ENCODE measurements at places on chromosomes 5 and 9.

- DNase-seq: no peak
Measured at GRCh38 chr5:38776149-38776896, 69.5 kb upstream of the OSMR start.

GRCh38 chr5:72478276-72478675, 28.9 kb downstream of the ZNF366 start:
- DNase-seq: no peak

GRCh38 chr5:137891849-137892248, 2.6 kb downstream of the PKD2L2 start:
- no peak for DNase-seq

DNA sequence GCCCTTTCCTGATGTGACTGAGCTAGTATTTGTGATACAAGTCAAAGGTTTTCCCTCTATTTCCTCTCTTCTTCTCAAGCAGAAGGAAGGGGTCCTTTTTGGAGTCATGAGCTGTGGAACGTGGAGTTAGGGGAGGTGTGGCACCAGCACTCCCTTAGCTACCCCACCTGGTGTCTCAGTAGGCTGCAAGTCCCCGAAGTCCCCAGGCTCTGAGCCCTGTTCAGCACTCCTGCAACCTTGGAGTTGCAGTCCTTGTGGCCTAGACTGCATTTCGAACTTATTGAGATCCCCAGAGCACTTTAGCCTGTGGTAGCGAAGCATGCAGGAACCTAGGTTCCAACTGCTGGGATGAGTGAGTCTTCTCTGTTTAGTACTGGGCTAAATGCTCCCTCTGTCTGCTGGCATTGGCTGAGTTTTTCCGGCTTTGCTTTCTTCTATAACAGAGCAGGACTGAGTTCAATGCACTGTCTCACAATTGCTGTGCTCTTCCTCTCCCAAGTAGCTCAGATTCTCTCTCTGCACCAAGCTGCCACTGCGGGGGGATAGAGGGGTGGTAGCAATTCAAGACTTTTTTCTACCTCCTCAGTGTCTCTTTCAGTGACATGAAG, 600.7 kb upstream of the CDH9 start:
- no peak for DNase-seq

GRCh38 chr5:80156156-80156555, 99.7 kb downstream of the SERINC5 start:
- no peak for DNase-seq

DNA sequence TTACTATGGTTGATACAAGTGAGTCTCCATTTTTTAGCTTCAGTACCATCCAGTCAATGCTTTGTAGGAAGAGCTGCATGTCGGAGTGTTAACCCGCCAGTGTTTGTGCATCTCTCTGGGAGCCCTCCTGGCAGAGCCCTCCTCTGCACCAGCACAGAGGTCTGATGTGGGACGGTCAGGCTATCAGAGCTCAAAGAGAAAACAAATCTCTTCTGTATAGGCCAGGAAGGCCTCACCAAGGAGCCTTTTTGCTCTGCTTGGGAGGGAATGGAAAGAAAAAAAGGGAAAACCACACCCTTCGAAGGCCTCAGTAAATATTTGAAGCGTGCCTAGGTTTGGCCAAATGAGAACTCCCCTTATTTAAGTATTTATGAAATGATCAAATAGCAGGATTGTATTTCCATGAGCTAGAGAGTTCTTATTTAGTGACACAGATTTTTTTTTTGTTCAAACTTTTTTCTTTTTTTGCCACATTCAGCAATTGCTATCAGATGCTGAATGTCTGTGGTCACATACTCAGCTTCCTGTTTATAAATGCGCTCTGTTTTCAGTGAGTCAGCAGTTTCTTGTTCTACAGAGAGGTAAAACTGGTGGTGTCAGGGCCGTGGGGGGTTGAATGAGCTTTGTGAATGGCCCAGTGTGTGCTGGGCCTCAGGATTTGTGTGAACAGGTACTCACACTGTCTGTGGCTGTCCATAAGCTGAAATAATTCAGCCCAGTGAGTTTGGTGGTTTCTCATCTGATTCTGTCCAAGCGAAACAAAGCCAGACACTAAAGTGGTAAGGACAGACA, 226.6 kb downstream of the SNX18 start:
- DNase-seq: peak; percentile 78

- DNase-seq: no peak
Measured at GRCh38 chr9:128242828-128243214, 33.0 kb downstream of the GOLGA2 start.

DNA sequence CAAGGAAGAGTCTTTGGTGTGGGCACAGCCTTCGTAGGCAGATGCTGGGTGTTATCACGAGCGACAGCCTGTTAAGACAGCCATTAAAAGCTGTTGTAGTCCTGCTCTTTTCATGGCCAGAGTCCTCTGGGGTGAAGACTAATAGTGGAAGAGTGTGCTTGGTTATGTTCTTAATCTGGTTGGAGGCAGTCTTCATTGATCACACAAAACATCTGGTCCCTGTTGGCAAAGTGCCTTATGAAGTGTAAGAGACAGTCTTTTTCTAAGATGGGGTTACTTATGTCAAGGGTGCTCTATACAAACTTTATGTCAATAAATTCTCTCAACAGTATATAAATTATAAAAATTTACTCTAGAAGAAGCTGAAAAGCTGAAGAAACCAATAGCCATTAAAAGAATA, 280.4 kb downstream of the CAAP1 start:
- no peak for DNase-seq

GRCh38 chr5:145697251-145697990, 137.7 kb downstream of the PRELID2 start:
- no peak for DNase-seq

- DNase-seq: no peak
Measured at GRCh38 chr5:168590666-168591065, 11.5 kb upstream of the PANK3 start.

GRCh38 chr5:36722900-36723299, 116.5 kb downstream of the SLC1A3 start:
- peak; percentile 16 for DNase-seq

DNA sequence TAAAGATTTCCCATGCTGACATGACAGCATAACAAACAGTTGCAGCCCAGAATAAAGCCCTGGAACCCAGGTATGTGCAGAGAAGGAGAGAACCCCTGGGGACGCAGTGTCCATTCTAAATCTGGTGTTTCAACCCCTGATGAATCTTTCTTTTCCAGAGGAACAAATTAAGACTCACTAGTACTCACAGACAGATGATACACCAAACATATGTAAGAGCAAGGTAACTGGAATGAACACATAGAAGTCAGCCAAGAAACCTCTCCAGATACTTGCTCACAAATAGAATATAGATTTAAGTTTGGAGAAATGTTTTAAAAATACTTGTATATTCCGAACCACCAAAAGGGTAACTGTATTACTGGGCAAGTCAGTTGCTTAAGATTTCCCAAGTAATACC, 130.8 kb upstream of the OTULINL start:
- DNase-seq: no peak

- DNase-seq: no peak
Measured at GRCh38 chr5:135271533-135272310, 127.3 kb downstream of the MACROH2A1 start.

DNA sequence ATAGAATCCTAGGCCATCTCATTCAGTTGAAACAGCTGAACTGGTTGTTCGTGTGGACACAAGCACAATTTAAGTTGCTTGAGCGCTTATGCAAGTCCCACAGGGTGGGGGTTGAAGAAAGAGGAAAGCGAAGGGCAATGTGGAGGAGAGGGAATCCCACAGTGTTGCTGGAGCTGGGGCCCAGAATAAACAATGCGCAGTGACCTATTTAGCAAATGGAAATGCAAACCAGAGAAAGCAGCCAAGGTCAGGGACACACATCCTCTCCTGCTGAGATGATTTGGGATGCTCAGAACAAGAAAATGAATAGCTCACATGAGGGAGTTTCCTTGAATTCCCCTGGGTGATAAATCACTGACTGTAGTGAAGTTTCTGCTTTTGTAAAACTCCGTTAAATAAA, 838.3 kb downstream of the TLE4 start:
- no peak for DNase-seq

GRCh38 chr9:21770871-21771560, 31.4 kb upstream of the MTAP start:
- no peak for DNase-seq

DNA sequence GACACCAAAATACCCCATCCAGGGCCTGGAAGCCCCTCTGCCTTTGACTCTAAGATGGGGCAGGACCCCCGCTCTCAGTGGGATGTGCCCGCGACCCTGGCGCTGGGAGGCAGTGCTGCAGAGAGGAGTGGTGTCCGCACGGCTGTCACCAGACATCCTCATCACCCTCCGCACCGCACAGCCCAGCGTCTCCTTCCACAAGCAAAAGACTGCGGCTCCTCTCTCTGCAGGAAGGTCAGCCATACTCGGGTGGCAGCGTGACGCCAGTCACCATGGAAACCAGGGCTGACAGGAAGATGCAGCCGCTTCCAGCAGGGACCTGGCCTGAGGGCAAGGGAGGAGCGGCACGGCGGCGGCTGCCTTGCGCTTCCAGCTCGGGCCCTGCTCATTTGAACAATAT, 17.1 kb upstream of the SLC6A3 start:
- DNase-seq: no peak

- no peak for DNase-seq
Measured at GRCh38 chr5:102627315-102627714, 127.8 kb upstream of the PAM start.

DNA sequence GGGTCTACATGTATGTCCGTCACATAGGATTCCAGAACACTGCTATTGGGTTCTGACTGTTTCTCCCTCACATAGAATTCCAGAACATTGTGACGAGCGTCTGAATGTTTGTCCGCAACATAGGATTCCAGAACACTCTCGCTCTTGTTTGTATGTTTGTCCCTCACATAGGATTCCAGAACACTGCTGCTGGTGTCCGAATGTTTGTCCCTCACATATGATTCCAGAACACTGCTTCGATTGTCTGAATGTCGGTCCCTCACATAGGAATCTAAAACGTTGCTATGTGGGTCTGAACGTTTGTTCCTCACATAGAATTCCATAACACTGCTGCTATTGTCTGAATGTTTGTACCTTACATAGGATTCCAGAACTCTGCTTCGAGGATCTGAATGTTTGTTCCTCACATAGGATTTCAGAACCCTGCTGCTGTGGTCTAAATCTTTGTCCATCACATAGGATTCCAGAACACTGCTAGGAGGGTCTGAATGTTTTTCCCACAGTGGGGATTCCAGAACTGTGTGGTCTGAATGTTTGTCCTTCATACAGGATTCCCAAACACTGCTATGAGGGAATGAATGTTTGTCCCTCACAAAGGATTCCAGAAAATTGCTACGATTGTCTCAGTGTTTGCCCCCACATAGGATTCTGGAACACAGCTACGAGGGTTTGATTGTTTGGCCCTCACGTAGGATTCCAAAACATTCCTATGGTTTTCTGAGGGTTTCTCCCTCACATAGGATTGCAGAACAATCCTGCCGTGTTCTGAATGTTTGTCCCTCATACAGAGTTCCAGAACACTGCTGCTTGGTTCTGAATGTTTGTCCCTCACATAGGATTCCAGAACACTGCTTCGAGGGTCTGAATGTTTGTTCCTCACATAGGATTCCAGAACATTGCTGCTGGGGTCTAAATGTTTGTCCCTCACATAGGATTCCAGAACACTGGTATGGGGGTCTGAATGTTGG, 220.5 kb downstream of the FOXD4L6 start:
- no peak for DNase-seq

- DNase-seq: no peak
Measured at GRCh38 chr5:95924720-95925377, 36.8 kb downstream of the ELL2 start.

DNA sequence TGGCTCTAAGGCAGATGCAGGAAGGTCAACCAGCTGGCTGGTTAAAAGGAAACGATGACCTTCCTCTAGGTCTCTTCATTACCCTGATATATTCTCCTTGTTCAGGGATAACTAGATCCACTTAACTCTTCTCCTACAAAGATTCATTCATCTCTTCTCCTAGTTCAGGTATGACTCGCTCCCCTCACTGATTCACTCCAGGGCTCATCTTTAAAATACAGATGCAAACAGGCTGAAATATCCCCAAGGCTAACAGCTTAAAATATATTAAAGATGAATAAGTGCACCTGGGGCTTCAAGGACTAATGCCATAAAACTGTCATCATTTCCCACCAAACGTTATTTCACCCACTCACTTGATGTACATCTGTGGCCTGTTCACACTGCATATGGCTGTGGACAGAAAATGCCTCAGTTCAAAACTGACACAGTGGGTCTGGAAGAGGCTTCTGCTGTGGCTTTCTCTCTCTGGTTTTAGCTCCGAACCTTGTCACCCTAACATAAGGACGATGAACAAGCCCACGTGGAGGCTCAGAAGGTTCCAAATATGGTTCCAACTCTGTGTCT, 366.9 kb downstream of the DEPDC1B start:
- no peak for DNase-seq

All from CD4-positive, alpha-beta T cell treated with Interleukin-2 at 100 ng/mL for 4 hours (primary cell).